Spleen (tissue), 13 donors: ENCODE measurements at places on chromosomes 4 and X. TPM values are rescaled to one million over a fixed set of nuclear protein-coding genes. Genes with fewer than 3 reads are reported as not detected.

GRCh38 chr4:150235808-150236271 is 157.6 kb downstream of the DCLK2 start:
- no peak overlapping the region for H3K4me3 ChIP-seq
- no peak for DNase-seq
- H3K27me3 ChIP-seq, result no peaks in the 10 kb centered on the region
- no peaks in the 10 kb centered on the region for H3K36me3 ChIP-seq
- no peak overlapping the region for H3K27ac ChIP-seq
- H3K4me1 ChIP-seq, result peaks cover 4% of the 10 kb centered on the region

TEX11 gene
- polyA plus RNA-seq, result 0.06 TPM

- DNase-seq, result no peak
- no peaks in the 10 kb centered on the region for H3K4me1 ChIP-seq
- no peak overlapping the region for H3K27ac ChIP-seq
- no peaks in the 10 kb centered on the region for H3K27me3 ChIP-seq
- no peak overlapping the region for H3K4me3 ChIP-seq
These were observed 66.3 kb upstream of the RHOH start for GRCh38 chr4:40130401-40131036.

CXorf49 gene
- not detected for polyA plus RNA-seq

GRCh38 chr4:15917297-15917696 is 21.2 kb downstream of the FGFBP1 start:
- no peak overlapping the region for H3K27ac ChIP-seq
- H3K4me1 ChIP-seq, result no peaks in the 10 kb centered on the region
- H3K36me3 ChIP-seq, result no peaks in the 10 kb centered on the region
- H3K27me3 ChIP-seq, result no peaks in the 10 kb centered on the region
- no peak overlapping the region for H3K4me3 ChIP-seq
- no peak for DNase-seq

TMPRSS11F gene
- polyA plus RNA-seq, result not detected

IL2 gene
- 0.24 TPM for polyA plus RNA-seq

GRCh38 chr4:166498546-166498945 is 625.5 kb downstream of the TLL1 start:
- H3K27me3 ChIP-seq, result no peaks in the 10 kb centered on the region
- no peak for DNase-seq
- H3K27ac ChIP-seq, result no peak overlapping the region
- no peaks in the 10 kb centered on the region for H3K36me3 ChIP-seq
- H3K4me3 ChIP-seq, result no peak overlapping the region

- H3K4me3 ChIP-seq, result no peak overlapping the region
- H3K36me3 ChIP-seq, result no peaks in the 10 kb centered on the region
- no peaks in the 10 kb centered on the region for H3K4me1 ChIP-seq
- no peak overlapping the region for H3K27ac ChIP-seq
These were observed 64.3 kb upstream of the GPR174 start for GRCh38 chrX:79080141-79080540.
